Stimulated activated CD4-positive, alpha-beta T cell treated with anti-CD3 and anti-CD28 coated beads, Interleukin-15, amount 100 ng/mL, for 1 hour (primary cell): ENCODE measurements at places on chromosomes 7 and 10.
A peak's percentile ranks its signal among the peaks of the same experiment; 100 is the strongest.

DNA sequence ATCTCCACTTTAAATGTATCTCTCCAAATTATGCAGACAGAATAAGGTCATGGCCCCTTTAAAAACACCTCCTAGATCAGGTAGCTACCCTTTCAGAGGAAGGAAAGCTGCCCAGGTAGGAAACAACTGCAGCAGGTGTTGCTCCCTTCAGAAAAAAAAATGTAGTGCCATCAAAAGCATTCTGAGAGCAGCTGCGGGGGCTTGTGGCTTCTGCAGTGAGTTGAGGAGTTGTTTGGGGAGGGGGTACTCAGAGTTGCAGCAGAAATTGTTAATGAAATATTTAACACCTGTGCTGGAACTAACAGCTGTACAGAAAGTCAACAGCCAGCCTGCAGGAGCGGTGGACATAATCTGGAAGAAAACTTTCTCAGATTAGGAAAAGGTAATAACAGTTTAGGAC, 24.0 kb downstream of the CDHR3 start:
- DNase-seq, result no peak

DNA sequence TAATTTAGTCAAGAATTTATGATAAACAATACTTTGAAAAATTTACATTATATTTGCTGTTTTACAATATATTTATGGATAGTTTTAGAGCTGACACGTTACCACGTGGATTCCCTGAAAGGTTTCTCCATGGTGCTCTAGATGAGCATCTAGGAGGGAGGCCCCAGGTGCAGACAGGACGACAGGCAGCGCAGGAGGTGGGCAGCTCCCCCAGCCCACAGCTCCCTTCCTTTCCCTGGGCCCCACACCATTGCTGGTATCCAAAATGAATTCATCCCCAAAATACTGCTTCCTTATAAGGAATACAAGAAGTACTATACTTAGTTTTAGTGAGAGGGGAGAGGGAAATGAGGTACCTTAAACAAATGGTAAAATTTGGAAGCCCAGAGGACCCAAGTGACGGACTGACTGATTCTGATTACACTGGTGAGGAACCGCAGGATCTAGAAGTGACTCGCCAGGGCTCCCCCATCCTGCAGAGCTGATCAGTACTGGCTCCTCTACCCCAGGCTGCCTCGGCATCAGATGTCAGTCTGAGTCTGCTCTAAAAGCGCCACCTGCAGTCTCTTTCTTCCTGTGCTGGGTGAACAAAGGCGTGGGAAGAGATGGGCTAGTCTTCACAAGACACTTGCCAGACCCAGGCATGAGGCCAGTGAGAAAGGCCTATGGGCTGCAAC, 89.2 kb downstream of the DLG5 start:
- DNase-seq, result peak; percentile 23

GRCh38 chr7:83036721-83037380, 125.8 kb downstream of the PCLO start:
- no peak for DNase-seq

GRCh38 chr10:33270971-33271370, 63.5 kb downstream of the NRP1 start:
- no peak for DNase-seq

DNA sequence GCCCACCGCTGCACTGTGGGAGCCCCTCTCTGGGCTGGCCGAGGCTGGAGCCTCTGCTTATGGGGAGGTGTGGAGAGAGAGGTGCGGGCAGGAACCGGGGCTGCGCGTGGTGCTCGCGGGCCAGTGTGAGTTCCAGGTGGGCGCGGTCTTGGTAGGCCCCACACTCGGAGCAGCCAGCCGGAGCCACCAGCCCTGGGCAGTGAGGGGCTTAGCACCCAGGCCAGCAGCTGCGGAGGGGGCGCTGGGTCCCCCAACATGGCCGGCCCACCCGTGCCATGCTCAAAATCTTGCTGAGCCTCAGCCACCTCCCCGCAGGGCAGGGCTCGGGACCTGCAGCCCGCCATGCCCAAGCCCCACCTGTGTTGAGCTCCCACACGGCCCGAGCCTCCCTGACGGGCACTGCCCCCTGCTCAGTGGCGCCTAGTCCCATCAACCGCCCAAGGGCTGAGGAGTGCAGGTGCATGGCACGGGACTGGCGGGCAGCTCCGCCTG, 856.8 kb upstream of the CELF2 start:
- no peak for DNase-seq

GRCh38 chr7:148044173-148044572, 546.4 kb upstream of the C7orf33 start:
- DNase-seq, result no peak

DNA sequence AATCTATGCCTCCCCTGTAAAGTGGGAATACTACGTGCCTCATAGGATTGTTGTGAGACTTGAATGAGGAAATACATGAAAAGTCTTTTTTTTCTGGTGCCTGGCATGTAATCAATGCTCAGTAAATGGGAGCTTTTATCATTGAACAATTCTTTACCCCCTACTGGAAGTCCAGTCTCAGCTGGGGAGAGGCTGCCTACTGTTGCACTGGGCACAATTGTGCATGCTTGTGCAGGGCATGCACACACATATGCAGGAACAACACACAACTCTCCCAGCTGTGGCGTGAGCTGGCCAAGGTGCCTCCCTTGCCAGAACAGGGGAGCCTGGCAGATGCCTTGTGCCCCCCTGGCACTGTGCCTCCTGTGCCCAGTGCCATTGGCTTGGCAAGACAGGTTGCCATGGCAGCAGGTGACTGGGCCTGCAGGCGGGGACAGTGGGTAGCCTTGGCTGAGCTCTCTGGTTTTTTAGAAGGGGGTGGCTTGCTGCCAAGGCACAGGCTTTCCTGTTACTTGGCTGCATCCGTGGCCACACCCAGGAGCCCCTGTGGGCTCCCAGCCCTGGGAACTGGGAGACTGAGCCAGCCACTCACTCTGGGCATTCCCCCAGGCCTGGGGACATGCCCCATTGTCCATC, 16.1 kb upstream of the PALD1 start:
- no peak for DNase-seq

GRCh38 chr10:63252095-63252762, 119.1 kb downstream of the NRBF2 start:
- no peak for DNase-seq

DNA sequence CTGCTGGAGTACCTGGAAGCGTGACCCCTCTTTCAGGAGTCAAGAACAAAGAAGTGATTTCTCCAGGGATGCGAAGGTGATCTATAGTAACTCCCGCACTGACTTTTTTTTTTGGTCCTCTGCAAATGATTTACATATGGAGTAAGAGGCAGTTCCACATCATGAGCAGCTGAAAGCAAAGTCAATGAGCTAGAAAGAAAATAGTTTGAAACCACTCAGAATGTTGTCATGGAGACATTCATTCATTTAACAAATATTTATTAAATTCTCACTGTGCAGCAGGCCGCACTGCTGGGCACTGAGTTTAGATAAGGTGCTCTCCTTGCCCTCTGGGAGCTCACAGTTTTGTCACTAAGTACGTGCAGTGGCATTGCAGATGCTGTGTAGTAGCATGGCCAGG, 206.7 kb downstream of the CAMK1D start:
- no peak for DNase-seq

- DNase-seq, result no peak
Observed at GRCh38 chr7:69992938-69993337, 394.7 kb downstream of the AUTS2 start.

DNA sequence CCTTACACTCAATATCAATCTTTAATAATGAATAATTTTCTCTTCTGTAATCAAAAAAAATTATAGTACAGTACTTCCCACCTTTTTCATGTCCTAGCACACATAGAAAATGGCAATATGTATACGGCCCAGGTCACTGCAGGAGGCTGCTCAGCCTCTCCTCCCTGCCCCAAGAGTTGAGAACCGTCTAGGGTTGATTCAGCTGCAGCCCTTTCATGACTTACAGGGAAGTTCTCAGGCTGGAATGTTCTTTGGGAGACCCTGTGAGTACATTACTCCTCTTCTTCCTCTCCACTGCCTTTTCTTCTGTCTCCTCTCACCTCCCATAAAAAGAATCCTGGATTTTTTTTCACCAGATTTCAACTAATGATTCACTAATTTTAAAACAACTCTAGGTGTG, 180.0 kb downstream of the HDAC9 start:
- DNase-seq, result no peak

DNA sequence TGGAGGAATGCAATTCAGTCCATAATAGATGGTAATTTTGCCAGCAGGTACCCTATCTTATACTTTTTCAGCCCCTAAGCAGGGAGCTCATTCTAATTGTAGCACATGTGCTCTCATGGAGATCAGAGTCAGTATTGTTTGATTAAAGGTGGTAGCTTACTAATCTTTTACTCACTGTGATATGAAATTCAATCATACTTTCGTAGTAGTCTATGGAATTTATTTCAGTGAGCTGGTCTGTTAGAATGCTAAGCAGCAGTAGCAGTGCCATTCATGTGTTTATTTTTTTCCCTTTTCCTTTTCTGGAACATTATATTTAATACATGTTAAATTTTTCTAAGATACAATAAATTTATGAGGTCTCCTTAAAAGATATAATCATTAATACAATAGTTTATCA, 109.0 kb downstream of the ST7 start:
- DNase-seq, result no peak
